ENCODE measurements at places on chromosomes 2 and 18.

- DNase-seq, result no peak
These were observed 15.7 kb downstream of the ERMN start for GRCh38 chr2:157309878-157310277.

DNA sequence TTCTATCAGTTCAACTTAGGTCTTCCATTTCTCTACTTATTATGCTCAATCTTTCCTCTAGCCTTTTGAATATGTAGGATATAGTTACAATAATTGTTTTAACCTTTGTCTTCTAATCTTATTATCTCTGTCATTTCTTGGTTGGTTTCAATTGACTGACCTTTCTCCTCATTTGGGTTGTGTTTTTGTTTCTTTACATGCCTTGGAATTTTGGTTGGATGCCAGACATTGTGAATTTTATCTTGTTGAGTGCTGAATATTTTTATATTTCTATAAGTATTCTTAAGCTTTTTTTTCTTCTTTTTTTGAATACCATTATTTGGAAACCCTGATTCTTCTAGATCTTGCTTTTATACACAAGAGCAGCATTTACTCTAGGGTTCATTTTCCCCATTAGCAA lies 30.7 kb upstream of the TMEM247 start:
- no peak for DNase-seq

DNA sequence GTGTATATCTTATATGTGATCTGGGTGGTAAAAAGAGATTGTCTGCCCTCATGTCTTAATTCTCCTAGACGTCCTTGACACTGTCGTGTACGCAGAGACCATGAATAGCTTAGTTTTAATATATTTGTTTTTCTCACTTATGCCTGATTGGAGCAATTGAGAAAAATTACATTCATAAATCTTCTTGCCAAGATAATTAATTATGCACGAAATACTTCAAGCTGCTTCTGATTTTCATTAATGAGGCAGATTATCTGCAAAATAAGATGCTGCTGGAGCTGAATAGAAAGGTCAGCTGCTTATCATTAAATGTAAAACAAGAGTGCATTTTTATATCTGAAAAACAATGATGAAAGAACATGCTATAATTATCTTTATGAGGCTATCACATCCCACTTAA lies 95.9 kb downstream of the CCDC141 start:
- no peak for DNase-seq

DNA sequence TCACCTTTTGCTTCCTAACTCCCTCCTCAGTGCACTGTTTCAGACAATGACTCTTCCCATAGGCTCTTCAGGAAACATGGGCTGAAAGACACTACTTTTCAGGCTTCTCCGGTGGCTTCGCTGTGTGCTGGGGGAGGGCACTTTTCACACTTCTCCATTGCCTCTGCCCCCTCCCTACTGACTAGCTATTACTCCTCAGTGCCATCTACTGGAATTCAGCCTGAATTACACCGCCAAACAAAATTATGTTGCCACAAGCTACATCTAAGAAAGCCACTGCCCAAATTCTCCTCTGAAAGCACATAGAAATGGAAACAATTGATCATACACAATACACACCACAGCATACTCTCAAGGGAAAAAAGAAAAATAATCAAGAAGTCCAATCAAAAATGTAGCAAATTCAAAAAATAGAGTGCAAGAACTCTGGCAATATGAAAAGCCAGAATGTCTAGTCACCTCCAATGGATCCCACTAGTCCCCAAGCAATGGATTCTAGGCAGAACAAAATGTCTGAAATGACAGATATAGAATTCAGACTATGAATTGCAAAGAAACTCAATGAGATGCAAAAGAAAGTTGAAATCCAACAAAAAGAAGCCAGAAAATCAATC lies 1139.4 kb upstream of the GYPC start:
- DNase-seq, result no peak

DNA sequence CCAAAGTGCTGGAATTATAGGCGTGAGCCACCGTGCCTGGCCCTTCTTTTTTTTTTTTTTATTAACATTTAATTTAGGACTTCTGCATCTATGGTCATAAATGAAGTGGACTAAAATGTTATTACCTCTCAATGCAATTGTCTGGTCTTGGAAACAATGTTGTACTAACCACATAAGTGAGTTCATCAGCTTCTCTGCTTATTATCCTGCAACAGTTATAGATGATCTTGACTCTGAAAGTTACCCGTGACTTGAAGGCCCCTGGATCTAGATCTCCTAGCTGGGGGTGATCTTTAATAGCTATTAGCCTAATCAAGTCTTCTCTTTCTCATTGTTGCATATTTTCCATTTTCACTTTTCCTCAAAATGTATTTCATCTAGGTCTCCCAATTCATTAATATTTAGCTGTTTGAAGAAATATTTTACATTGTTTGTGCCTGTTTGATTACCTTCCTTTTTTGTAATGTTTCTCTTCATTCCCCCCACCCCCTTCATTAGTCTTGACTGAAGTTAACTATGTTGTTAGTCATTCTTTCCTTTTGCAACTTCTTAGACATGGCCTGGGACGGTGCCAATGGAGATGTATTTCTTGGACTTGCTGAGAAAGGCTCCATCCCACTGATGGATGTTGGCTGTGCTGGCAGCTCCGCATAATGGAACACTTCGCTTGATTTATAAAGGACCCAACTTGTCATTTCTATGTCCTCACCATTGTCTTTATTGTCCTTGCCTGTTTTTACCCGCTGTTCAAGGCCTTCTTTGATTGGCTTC lies 141.6 kb upstream of the RIOK3 start:
- DNase-seq, result no peak

DNA sequence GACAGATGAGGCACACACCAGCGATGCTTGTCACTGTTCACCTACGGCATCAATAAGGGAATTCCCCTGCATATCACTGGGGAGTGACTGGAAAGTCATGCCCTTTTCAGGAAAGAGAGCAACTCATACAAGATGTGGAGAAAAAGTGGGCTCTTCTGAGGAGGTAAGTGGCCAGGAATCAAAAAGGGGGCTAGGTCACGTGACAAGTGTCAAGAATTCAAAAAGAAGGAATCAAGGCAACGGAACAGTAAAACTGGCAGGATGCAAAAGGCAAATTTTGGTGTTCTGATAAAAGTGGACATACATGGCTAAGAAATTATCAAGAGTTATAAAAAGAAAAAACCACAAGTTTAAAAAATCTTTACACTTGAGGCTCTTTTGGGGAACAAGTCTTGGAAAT lies 190.7 kb upstream of the ACAA2 start:
- no peak for DNase-seq

DNA sequence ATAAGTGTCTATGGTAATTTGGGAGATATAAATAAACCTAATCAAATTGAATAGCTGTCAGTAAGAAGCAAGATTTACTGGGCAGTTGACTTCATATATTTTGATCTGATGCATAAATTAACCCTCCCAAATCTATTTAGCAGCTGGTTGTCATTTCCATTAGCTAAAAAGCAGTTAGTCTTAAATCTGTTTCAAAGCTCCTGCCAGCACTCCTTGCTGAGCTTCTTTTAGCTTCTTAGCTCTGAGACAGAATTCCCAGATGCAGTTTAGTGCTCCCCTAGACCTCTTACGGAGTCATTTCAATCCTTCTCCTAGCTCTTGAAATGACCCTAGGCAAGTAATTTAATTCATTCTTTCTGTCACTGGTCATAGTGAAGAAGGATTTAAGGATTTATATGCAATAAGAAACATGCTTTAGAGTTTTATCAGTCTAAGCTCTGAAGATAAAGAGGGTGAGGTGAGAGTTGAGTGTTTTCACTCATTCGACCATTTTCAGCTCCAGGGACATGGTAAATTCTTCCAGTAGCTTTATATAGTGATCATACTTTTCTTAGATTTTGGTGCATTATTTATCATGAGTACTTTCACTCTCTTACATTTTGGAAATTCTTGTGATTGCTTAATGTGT lies 98.9 kb downstream of the PHLPP1 start:
- no peak for DNase-seq

DNA sequence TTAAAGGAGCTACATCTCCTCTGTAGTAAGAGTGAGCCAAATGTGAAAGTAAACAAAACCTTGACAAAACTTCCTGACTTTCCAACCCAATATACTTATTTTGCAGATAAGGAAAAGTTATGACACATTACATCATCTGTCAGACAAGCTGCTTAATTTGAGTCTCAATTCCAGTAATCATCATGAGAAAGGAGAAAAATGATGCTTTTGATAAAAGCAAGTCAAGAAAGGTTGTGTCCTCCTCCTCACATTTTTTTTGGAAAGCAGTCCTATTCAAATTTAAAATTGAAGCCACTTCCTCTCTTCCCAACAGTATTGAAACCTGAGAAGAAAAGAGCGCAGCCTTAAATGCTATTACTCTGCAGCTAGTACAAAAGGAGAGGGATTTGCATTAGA lies 519.6 kb downstream of the LRP1B start:
- no peak for DNase-seq

DNA sequence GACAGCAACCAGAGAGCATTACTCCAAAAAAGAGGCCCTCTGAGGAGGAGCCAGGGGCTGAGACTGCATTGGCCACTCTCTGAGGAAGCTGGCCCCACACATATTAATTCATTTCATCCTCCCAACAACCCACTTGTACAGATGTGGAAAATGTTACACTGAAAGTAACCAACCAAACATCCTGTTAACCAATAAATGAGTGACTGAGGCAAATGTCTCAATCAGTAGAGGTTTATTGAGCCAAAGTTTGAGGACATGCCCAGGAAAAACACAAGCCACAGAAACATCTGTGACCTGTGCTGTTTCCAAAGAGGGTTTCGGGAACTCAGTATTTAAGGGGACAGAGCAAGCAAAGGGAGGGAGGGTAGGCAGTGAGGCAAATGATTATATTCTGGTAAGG lies 53.0 kb downstream of the SKA1 start:
- DNase-seq, result no peak

GRCh38 chr2:72572501-72572900 lies 253.3 kb downstream of the EXOC6B start:
- DNase-seq, result no peak

GRCh38 chr2:65276609-65277008 lies 49.0 kb downstream of the ACTR2 start:
- no peak for DNase-seq

DNA sequence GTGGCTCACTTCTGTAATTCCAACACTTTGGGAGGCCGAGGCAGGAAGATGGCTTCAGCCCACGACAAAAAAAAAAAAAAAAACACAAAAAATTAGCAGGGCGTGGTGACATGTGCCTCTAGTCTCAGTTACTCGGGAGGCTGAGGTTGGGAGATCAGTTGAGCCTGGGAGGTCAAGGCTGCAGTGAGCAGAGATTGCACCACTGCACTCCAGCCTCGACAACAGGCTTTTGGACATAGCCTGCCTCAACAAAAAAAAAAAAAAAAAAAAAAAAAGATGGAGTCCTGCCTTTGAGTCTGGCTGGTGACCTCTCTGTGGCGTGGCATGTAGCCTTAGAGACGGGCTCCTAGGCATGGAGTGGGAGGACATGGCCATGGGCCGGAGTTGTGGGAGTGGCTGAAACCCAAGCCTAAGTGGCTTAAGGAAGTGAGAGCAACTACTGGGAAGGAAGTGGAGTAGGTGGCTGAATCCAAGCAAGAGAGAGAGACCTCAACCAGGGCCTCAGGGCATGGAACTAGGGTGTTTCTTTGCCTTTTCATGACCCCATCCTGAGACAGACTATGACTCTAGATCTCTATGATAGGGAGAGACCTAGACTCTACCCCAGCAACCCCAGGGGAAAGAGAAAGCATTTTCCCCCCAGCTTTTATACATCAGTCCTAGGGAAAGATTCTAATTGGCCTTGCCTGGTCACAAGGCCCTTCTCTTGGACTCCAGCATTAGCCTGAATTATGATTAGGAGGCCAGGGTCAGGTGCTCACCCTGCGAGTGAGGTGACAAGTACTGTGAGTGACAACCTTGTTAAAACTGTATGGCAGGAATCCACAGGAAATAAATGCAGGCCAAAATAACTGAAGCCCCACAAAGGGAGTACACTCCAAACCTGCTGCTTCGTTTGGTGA lies 34.2 kb downstream of the NPAS2 start:
- DNase-seq, result no peak

DNA sequence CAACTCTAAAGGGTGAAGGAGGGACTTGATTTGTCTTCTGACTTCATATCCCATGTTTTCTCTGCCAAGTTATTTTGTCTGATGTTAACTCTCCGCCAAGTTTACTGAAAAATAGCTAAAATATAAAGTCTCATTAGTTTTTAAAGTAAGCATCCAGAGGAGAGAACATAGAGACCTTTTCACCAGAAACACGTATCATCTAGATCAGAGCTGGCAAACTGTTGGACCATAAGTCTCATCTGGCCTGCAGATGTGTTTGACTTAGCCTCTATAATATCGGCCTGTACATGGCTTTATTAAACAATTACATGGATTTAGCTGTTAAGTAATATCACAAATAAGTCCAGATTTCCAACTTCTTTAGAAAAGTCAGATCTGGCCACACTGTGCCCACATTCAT lies 182.6 kb downstream of the PLCL1 start:
- DNase-seq, result no peak
